ENCODE measurements at places on chromosomes 6 and 20.

DNA sequence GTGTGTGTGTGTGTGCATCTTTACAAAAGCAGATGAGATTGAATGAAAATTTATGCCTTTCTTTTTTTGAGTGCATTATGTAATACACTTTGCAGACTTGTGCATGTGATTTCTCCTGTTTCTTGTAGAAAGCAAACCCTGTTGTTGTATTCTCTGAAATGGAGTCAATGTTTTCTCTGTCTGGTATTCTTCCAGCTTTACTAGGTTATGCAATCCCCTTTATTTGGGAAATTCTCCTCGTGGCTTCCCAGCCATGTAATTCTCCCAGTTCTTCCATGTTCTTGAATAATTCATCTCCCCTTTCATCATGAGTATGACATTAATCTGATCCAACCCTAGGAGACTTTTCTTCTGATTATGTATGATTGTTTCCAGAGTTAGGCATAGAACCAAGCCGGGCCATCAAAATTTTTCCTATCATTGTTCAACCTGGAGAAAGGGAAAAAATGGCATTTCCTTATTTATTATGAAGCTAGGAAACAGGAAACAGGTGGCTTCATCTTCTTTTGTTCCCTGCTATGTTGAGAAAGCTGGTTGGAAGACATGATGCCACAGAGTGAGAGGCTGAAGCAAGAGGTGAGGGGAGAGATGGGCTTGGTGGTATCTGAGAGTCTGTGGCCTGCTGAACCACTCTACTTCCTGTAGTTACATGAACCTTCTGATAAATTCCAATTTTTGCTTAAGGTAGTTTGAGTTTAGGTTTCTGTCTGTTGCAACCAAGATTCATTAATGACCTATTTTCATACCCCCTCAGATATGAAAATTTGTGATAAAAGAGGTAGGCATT is 68.8 kb downstream of the PRL start:
- no peak for DNase-seq

DNA sequence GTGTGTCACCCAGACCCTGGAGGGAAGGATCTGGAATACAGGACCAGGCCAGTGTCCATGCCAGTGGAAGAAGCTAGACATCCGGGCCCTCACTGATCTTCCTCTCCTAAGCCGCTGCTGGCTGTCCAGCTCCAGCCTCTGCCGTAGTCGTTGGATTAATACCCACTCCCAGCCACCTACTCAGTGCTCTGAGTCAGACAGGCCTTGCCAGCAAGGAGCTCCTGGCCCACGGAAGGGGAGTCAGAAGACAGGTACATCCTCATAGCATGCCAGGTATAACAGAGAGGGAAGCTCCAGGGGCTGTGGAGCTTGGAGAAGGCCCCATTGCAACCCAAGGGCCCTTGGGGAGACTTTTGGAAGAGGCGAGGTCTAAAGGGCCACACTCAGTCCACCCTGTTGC is 49.0 kb downstream of the STK35 start:
- no peak for DNase-seq

- DNase-seq, result no peak
Observed at GRCh38 chr20:52405417-52405816, 213.8 kb upstream of the ZFP64 start.

- no peak for DNase-seq
Observed at GRCh38 chr6:136510782-136511181, 39.4 kb downstream of the MAP7 start.

- no peak for DNase-seq
Observed at GRCh38 chr20:50750145-50750671, 18.8 kb downstream of the PARD6B start.

- DNase-seq, result no peak
Observed at GRCh38 chr6:155349129-155349528, 34.8 kb upstream of the TFB1M start.

- DNase-seq, result no peak
Observed at GRCh38 chr6:30077218-30077617, 1.6 kb upstream of the RNF39 start.

GRCh38 chr6:84516154-84516553 is 248.2 kb downstream of the TBX18 start:
- no peak for DNase-seq

GRCh38 chr6:44622956-44623355 is 235.4 kb downstream of the CDC5L start:
- no peak for DNase-seq

DNA sequence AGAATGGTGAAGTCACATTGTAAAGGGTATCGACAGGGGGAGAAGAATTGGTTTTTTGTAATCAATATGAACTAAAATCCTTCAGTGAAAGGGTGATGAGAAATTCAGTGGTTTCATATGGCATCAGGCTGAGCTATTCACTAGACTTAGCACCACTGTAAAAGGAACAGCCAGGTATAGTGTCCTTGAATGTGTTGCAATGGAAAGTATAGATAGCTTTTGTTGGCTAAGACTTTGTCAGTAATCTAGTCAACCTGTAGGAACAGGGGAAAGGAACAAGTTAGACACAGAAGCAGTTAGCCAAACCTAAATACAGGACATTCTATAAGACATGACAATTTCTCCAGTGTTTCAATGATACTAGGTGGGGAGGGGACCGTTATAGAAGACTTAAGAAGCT is 172.6 kb upstream of the MOCS1 start:
- no peak for DNase-seq

DNA sequence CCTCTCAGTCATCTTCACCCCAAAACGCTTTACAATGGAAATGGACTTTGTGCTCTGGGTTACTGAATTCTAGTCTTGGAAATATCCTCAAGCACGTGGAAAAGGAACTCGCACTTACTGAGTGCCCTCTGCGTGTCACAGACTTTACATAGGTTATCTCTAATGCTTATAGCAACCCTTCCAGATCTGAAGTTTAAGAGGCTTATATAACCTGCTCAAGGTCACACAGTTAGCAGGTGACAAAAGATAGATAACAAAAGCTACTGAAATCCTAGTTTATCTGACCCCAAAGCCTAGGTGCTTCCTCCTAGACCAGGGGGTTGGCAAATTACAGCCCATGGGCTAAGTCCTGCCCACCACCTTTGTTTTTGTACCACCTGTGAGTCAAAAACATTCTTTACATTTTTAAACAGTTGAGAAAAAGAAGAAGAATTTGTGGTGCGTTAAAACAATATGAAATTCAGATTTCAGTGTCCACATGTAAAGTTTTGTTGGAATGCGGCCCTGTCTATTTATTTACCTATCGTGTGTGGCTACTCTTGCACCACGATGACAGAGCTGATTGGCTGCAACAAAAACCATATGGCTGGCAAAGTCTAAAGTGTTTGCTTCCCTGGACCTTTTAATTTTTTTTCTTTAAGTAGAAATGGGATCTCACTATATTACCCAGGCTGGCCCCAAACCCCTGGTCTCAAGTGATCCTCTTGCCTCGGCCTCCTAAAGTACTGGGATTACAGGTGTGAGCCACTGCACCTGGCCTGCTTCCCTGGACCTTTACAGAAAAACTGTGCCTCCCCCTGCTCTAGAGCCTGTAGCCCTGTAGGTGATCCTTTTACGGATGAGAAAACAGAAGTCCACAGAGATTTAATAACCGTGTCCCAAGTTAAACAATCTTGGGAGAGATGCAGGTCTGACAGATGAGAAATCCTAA is 110.2 kb upstream of the RREB1 start:
- DNase-seq, result no peak

- no peak for DNase-seq
Observed at GRCh38 chr6:25754535-25754934, at the start of gene SLC17A4. SLC17A4 (plus strand) TSS chr6:25754742; CDS start chr6:25761963, 7,221 bp downstream.

All from natural killer cell treated with Interleukin-12 subunit alpha and Interleukin-12 subunit beta and Interleukin-15 and Interleukin-18, amount 100 ng/mL, for 72 hours (primary cell).